Esophagus squamous epithelium (tissue), 5 donors: ENCODE measurements at places on chromosomes 5 and 9.

GRCh38 chr9:108816037-108816436, 39.7 kb downstream of the ACTL7B start:
- DNase-seq, result no peak

DNA sequence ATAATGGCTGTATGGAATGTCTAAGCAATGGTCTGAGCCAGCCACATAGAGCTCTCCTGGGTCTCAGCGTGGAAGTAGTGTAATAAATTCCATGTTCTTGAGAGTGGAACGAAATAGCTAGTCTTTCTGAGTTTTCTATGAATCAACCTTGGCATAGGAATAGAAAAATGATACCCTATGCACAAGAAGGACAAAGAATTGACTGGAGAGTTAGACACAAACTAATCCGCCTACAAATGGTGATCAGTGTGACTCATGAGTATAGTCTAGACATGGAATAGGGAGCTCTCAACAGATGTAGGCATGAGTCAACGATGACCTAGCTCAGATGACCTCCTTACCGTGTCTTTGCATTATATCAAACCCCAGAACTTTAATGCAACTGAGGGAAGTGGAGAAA, 256.8 kb upstream of the GRIN3A start:
- DNase-seq, result no peak

DNA sequence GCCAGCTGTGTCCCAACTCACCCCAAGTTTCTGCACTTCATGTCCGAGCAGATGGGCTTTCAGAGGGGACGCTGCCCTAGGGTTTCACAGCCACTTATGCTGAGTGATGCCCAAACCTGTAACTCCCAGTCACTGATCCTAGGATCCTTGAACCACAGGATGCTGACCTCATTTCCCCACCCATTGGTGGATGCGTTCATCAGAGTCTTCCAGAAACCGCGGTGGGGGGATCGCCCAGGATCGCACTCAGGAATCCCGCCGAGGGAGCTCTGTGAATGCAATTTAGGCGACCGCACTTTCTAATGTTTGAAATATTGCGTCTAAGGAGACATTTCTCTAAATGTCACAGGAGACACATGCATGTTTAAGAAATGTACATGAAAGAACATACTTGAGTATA, 212.3 kb upstream of the IRX4 start:
- no peak for DNase-seq

GRCh38 chr5:175377816-175378215, 66.2 kb downstream of the DRD1 start:
- DNase-seq, result no peak

GRCh38 chr5:65834306-65834705, 92.1 kb upstream of the ERBIN start:
- DNase-seq, result no peak

GRCh38 chr5:1654786-1655495, 131.2 kb upstream of the LPCAT1 start:
- no peak for DNase-seq

GRCh38 chr9:6816581-6816980, 58.8 kb downstream of the KDM4C start:
- no peak for DNase-seq

DNA sequence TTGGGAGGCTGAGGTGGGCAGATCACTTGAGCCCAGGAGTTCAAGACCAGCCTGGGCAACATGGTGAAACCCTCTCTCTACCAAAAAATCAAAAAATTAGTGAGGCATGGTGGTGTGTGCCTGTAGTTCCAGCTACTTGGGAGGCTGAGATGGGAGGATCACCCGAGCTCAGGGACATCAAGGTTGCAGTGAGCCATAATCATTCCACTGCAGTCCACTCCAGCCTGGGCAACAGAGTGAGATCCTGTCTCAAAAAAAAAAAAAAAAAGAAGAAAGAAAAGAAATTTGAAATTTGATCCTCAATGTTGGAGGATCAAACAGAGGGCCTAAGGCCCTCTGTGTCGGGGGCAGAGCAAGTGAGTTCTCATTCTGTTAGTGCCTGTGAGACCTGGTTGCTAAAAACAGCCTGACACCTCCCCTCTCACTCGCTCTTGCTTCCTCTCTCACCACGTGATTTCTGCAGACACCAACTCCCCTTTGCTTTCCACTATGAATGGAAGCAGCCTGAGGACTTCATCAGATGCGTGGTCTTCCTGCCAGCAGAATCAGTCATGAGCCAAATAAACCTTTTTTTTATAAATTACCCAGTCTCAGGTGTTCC, 8.4 kb upstream of the GOLPH3 start:
- DNase-seq, result no peak

GRCh38 chr5:137206030-137206715, 293.0 kb downstream of the SPOCK1 start:
- no peak for DNase-seq
